ENCODE measurements at places on chromosomes 1 and 21.
A peak's percentile ranks its signal among the peaks of the same experiment; 100 is the strongest.

GRCh38 chr1:115791816-115792215, 23.3 kb upstream of the CASQ2 start:
- DNase-seq = no peak

GRCh38 chr1:178495158-178495557, 1.6 kb downstream of the CLEC20A start:
- no peak for DNase-seq

- no peak for DNase-seq
Observed at GRCh38 chr21:33821503-33822322, 93.9 kb downstream of the ATP5PO start.

DNA sequence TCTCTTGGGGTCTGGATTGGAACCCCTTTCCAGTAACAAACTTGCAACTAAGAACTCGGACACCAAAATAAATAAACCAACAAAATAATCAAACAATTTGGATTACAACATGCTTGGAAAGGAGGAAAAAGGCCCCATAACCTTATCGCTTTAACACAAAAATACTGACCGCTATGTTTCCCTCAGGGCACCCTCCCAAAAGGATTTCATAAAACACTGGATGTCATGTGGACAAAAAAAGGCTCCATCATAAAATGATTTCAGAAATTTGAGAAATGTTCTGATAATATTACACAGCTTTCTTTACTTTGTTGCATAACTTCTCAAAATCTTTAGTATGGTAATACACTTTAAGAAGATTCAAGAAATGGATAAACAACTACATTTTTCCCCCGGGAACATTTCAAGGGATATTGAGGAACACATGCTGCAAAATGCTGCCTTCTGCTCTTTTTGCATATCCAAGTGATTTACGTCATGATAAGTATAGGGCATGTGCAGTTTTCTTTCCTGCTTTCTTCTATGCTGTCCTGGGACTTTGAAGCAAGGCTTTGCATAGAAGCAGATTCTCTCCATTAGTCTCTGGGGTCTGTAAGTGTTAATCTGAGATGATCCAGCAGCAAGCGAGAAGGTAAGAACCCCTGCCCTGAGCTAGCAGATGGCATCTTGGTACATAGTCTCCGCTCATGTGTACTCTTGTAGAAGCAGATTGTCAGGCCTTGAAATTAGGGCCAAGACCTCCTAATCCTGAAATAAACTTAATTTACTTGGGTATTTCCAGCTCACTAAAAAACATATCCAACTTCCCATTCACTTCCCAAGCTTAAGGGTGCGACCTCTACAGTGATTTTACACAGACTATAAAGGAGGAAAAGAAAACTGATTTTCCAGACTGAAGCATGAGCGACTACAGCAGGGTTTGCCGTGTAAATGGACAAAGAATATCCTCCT, 85.5 kb upstream of the KIAA0040 start:
- no peak for DNase-seq

DNA sequence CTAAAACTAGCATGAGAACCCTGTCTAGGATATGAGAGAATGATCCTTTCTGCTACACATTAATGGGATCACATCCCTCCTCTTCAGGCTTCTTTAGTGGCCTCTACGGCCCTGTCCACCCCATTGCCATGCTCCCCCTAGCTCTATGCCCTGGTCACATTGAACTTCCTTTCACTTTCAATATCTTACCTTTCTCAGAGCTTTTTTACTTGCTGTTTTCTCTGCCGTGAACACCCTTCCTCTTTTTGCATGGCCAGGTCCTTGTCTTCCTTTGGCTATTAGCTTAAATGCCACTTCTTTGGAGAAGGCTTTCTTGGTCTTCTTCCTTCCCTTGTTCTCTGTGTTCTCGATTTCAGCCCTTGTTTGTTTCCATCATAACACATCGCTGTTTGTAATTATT, 97.4 kb downstream of the GIPC2 start:
- peak; percentile 21 for DNase-seq

- DNase-seq = no peak
Observed at GRCh38 chr1:214425716-214426425, 125.5 kb downstream of the PTPN14 start.

DNA sequence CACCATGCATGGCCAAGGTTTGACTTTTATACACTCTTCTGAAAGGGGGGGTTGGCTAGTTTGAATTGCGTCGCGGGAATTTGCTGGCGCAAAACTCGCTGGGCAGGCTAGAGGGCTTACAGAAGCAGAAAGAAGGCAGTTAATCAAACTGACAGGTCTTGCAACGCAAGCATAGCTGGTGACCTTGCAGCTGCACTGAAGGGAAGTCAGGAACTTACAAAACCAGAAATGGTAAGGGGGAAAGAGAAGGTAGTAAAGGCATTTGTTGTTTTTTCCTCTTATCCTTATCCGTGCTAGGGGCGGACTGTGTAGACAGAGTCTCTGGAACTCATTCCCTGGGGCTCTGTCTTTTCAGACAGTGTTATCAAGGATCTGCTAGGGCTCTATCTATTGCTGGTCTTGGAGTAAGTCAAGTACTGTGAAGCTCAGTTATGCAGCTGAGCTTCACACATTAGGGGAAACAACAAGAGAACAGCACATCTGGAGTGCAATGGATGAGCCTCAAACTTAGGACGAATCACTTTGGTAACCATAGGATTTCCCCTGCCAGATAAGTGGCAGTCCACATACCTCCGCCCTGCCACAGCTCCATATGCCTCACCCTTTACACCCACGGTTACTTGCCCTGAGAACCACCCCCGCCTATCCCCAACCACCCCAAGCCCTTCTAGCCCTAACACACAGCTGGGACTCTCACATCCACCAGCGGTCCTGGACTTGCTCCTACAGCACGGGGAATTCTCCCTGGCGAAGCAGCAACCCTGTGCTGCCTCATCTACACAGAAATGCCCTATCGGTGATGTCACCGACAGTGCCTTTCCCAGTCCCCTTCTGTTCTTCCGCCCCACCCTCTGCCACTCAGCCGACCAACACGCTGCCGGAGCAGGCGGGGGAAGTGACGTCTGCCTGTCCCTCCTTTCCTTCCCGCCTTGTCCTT, 251.4 kb downstream of the FAM72C start:
- no peak for DNase-seq

DNA sequence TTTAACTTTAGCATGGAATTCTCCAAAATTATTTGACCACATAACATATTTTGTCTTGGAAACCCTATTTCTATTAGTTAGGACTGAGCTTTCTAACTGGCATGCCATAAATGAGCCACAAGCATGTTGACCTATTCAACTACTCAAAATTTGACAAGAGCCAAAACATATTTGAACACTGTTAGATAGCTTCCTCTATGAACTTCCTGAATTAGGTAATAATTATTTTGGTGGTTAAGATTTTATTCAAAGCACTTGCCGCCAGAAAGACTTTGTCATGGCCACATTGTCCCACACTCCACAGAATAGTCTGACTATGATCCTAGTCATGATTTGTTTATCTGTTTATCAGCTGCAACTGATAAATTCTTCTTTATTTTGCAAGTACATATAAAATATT, 23.1 kb upstream of the CTPS1 start:
- no peak for DNase-seq

DNA sequence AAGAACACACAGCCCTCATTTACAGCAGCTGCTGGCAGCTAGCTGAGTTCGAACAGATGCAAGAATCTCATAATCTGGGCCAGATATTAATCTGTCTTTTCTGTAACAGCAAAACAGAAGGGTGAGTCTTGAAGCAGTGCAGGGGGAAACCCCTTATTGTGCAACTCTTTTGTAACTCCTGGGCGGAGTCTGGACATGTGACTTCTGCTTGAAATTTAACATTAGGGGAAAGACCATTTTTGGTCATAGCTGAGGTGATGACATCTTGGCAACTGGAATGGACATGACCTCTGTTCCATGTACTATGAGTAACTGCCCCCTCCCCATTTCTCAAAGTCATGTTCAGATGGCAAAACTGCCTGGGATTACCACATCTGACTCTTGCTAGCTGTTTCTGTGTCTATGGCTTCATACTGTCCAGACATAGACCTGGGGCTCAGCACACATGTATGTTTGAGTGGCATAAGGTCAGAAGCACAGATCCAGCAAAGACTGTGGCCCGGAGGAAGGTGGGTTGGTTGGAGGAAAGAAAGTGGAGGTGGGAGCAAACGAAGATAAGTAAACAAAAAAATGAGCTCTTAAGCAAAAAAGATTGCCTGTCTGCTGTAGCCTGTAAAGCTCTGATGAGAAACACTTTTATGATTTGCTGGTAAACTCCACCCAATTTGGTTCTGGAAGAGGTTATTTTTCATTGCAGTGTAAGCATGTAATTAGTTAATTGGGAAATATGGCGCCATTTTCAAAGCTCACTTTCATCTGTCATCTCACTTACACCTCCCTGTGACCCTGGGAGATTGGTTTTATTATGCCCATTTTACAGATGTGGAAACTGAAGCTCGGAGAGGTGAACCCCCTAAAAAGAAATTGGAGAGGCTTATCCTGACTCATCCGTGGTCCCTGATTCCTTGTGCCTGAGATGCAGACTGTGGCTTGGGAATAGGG, 26.1 kb downstream of the ETS2 start:
- peak; percentile 46 for DNase-seq

DNA sequence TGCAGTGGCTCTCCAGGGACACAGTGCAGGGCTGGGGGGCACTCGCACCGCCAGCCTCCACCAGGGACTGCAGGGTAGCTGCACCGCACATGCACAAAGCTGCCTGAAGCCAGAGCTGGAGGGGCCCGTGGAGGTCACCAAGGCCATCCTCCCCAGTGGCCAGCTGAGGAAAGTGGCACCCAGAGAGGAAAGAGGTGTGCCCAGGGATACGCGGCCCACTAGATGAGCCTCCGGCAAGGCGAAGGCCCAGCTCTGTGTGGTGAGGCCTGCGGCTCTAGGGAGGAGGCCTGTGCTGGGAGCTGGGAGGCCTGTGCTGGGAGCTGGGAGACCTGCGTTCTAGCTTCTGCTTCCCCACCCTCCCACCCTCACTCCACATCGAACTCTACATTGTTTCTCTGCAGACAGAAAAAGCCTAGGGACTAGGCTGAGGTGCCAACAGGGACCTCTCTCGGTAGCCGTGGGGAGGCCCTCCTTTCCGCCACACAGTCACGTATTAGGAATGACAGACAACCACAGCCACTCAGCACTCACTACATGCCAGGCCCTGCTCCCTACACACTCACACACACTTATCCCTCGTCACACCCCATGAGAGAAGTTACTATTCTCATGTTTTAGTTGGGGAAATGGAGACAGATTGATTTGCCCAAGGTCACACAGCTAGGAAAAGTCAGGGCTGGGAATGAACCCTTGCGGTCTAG, 921 bp upstream of the ASCL5 start:
- DNase-seq = no peak

DNA sequence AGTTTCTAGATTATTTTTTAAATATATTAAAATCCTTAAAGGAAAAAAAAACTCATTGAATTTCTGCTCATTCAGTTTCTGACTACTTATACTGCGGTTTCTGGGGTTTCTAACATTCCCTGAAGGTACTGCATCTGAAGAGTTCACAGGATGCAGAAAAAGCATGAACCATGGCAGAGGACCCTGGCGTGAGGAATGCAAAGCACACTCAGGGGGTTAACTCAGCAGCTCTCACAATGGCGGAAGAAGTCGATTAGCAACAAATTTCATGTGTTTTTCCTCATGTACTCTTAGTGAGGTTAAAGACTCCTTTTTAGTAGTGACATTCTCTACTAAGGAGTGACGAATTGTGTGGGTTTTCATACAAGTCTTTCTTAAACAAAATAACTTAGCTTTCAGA, 975.6 kb downstream of the NCAM2 start:
- DNase-seq = no peak

DNA sequence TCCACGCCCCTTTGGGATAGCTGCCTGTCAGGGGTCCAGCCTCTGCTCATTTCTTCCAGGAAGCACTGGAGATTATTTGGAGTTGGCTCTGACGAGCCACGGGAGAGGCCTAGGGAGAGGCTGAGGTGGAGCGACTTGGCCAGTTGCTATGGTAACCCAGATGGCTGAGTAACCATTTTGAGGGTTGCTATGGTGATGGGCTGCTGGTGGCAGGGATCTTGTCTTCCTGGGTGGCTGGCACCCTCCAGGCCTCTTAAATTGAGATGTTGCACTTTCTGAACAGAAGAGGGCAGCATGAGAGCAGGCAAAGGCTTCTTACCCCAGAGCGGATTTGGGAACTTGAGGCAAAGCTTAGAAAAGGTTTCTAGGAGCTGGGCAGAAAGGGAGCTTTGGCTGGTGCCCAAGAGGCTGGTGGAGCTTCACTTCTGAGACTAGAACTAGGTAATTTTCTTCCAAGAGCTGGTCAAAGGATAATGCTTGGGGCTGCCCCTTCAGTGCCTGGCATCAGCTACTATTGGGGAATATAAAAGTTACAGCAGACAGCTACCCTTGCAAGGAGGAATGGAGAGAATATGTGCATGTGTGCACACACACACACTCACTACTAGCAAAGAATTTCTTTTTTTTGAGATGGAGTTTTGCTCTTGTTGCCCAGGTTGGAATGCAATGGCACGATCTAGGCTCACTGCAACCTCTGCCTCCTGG, 72.5 kb downstream of the NDUFS5 start:
- peak; percentile 69 for DNase-seq

GRCh38 chr1:32757213-32757895, 54.8 kb upstream of the SYNC start:
- no peak for DNase-seq

GRCh38 chr1:179187735-179188471, 41.6 kb downstream of the ABL2 start:
- no peak for DNase-seq

GRCh38 chr1:198304431-198304830, 147.6 kb downstream of the NEK7 start:
- no peak for DNase-seq

GRCh38 chr1:55876276-55877060, 661.3 kb upstream of the USP24 start:
- no peak for DNase-seq

DNA sequence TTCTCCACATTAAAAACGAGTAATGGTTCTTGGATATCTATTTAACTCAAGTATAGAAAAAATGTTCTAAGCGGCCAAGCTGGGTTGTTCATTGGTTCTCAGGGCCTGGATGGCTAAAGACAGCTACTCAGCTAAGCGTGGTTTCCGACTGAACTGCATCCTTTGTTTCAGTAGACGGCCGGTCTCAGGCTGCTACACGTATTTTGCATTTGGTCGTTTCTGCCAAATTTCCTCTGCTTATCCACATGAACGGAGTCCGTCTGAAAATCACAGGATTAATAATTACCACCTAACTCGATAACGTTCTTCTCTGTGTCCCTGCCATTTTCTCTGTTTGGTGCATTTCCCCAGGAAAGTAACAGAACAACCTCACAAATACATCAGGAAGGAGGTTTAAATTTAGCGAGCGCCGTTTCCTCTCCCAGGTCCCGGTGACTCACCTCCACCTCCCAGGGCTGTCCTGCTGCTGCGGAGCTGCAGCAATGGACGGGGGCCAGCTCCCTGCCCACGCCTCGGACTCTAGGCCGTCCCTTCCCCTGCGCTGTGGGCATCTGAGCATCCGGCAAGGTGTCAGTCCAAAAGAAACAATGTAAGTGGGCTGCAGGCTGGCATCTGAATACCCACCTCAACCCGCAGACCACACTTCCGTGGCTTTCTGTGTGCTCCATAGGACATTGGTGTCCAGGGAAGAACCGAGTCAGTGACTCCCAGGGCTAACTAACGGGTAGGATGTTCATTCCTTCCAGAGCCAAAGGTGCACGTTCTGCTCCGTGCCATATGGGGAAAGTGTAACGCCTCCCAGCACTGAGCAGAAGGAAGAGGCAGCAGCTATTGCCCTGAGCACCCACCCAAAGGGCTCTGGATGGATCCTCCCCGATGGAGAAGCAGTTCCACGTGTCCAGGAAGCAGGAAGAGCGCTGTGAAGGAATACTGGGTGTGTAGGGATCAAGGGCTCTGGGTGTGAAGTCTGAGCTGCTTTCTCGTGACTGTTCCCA, 4.1 kb upstream of the GABRD start:
- no peak for DNase-seq

Data from CD4-positive, alpha-beta memory T cell (primary cell).